Neural progenitor cell (in vitro differentiated cells): ENCODE measurements at places on chromosomes 6 and 20.
A peak's percentile ranks its signal among the peaks of the same experiment; 100 is the strongest.

GRCh38 chr20:53824779-53825178, 231.1 kb upstream of the ZNF217 start:
- no peak for DNase-seq

GRCh38 chr6:1389369-1390132, at the start of gene FOXF2:
Gene FOXF2, plus strand, starts transcription at chr6:1389576. Its CDS starts 372 bp downstream, at chr6:1389948.
- DNase-seq = peak; percentile 66

- DNase-seq = no peak
These were observed 193.7 kb downstream of the SLC35F1 start for GRCh38 chr6:118100717-118101116.

GRCh38 chr6:149179431-149179830, 138.1 kb upstream of the TAB2 start:
- DNase-seq = no peak

- DNase-seq = no peak
These were observed 167.4 kb downstream of the HDGFL1 start for GRCh38 chr6:22736740-22737139.
